ENCODE measurements at places on chromosomes 4 and X.

DNA sequence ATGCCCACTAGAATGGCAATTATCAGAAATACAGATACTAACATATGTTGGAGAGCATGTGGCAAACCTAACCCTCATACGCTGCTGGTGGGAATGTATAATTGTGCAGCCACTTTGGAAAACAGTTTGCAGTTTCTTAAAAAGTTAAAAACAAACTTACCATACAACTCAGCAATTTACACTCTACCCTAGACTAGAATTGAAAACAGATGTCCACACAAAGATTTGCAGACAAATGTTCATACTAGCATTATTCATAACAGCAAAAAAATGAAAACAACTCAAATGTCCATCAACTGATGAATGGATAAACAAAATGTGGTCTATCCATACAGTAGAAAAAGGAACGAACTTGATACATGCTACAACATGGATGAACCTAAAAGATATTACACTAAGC, 64.4 kb downstream of the SLC9A7 start:
- DNase-seq = no peak

- DNase-seq = no peak
Measured at GRCh38 chrX:1582686-1583437, 8.5 kb upstream of the AKAP17A start.

- DNase-seq = no peak
Measured at GRCh38 chr4:17188547-17189400, 290.3 kb upstream of the LDB2 start.

DNA sequence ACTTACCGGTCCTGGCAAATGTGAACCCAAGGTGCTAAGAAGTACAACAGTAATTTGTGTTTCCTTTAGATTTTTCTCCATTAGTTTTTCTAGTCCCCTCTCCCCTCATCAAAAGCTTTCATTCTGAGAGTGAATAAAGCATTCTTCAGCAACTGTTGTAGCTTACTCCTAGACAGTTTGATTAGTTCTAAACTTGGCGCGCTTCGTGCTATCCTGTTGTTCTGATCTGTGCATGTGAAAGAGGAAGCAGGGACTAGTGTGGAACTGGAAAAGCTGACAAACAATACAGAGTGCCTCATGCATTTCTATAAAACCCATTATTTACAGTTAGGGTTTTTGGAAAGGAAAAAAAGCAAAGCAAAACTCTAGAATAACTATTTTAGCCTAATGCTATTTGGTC, 556.9 kb upstream of the SLIT2 start:
- no peak for DNase-seq

GRCh38 chr4:183797445-183798300, 107.4 kb upstream of the STOX2 start:
- no peak for DNase-seq

DNA sequence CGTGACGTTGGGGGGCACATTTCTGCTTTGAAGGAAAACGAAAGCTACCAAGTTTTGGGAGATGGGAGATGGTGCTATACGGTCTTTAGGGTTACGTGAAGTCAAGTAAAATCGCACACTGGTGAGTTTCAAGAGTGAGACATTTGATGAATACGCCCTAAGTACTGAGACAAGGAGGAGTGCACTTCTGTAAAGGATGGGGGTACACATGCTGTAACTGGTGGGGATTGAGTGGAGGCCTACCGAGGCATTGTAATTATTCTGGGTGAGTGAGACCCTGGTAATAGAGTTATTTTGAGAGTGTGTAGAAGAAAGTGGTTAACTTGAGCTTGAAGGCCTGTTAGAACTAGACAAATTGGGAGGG, 536 bp downstream of the SH3BGRL start:
- DNase-seq = no peak

- DNase-seq = no peak
Measured at GRCh38 chr4:55444827-55445226, 49.1 kb downstream of the TMEM165 start.

GRCh38 chr4:6229671-6230501, 29.5 kb upstream of the JAKMIP1 start:
- DNase-seq = no peak

GRCh38 chrX:39874202-39874816, 223.4 kb downstream of the BCOR start:
- no peak for DNase-seq

GRCh38 chr4:21102667-21103066, 402.4 kb downstream of the PACRGL start:
- DNase-seq = no peak

GRCh38 chr4:85498068-85498733, 23.3 kb downstream of the ARHGAP24 start:
- no peak for DNase-seq

DNA sequence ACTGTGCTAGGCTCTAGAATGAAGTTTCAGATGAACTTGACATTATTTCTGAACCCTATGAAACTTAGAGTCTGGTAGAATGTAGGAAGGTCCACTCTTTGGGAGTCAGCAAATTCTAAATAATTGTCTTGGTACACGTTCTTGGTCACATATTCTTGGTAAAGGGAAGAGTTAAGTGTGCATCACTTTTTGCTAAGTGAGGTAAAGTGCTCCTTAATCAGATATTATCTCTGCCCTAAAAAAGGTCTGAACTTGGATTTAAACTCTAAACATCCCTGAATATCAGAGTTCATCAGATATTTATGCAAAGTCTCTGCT, 7.2 kb downstream of the OCIAD2 start:
- DNase-seq = no peak

GRCh38 chr4:54954656-54955388, 170.6 kb downstream of the KDR start:
- DNase-seq = no peak

DNA sequence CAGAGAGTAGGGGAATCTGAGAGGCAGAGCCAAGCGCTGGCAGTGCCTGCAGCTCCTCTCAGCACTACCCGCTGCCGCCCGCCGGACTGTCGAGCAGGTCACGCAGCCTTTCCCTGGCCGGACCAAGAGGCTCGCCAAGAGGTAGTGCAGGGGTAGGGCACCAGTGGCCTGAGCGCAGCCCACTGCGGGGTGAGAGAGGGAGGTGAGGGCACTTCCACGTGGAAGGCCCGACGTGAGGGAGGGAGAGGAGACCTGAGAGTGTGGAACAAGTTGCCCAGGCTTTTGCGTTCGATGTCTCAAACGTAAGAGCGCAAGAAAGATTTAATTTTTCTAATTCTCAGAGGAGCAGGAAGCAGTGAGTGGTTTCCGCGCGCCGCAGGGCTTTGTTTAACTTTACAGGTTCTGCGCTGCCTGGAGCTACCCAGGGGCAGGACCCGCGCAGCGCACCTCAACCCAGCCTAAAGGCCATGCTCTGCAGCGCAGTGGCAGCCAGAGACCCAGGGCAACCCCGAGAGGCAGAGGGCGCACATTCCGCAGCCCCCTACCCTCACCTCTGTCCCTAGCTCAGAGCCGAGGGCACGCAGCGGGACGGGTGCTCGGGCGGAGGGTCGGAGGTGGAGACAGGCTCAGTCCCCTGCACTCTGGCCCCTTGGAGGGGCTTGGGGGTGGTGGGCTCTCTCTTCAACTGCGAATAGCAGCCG, 14.9 kb downstream of the ARHGAP36 start:
- no peak for DNase-seq

- DNase-seq = no peak
Measured at GRCh38 chrX:68375803-68376202, 57.5 kb downstream of the OPHN1 start.

- no peak for DNase-seq
Measured at GRCh38 chrX:123807835-123808416, 51.9 kb upstream of the XIAP start.

DNA sequence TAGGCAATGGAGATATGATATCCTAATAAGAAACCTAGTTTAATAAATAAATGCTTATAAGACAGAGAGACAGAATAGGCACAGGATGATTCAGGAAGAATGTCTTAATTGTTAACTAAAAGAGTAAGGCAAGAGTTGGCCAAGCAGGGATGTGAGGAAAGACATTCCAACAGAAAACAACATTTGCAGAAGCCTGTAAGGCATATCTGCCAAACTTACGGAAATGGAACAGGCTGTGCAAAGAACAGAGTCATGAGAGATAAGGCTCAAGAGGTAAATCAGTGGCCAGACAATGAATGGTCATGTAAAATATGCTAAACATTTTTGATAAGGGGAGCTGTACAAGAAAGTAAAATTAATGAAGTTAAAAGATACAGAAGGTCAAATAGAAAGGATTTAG, 134.9 kb downstream of the KCTD8 start:
- no peak for DNase-seq

DNA sequence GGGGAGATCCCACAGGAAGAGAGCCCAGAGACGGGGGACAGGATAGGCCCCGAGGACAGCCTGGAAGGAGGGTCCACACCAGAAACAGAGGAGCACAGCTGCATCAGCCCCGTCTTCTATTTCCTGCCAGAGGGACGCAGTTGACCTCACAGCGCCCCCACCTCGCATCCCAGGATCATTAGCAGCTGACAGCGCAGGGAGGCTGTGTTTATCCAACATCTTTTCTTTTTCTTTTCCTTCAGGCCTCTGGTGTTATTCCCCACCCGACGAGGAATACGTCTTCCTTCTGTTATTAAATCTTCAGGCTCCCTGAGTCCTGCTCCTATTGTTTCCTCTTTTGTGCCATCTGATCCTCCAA, 75.4 kb downstream of the DCHS2 start:
- no peak for DNase-seq

GRCh38 chr4:24971192-24971591, 58.4 kb upstream of the CCDC149 start:
- DNase-seq = no peak

DNA sequence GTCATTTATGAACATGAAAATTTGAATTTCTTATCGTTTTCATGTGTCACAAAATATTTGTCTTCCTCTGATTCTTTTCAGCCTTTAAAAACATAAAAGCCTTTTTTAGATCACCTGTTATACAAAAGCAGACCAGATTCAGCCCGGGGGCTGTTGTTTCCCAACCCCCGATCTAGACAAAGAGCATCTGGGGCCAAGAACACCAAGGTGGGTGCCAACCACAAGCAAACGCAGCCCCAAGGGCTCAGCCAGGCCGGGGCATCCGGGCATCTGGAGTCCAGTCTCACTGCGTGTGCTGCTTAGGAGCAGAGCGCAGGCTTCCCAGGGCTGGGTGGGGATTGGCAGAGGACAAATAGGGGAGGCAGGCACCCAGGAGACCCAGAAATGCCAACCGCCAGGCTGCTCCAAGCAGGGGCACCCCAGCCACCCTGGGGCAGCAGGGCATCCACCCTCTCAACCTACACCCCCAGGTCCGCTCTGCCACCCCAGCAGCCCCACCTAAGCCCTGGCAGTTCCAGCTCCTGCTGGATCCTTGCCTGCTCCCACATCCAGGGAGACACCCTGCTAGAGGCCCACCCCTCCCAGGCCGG, 78.0 kb downstream of the HMX1 start:
- DNase-seq = no peak

- DNase-seq = no peak
Measured at GRCh38 chrX:2898846-2899512, 30.2 kb downstream of the ARSD start.

DNA sequence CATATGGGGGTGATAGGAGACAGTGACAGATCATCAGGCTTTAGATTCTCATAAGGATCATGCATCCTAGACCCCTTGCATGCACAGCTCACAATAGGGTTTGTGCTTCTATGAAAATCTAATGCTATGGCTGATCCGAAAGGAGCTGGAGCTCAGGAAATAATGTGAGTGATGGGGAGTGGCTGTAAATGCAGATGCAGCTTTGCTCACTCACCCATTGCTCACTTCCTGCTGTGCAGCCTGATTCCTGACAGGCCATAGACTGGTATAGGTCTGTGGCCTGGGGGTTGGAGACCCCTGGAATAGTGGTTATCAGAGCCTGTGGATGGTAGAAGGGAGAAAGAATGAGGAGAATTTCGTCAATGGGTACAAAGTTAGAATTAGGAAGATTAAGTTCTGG, 2751.1 kb downstream of the ARAP2 start:
- peak; percentile 14 for DNase-seq

- DNase-seq = peak; percentile 68
Measured at GRCh38 chr4:54568184-54568583, 89.6 kb upstream of the KIT start.

DNA sequence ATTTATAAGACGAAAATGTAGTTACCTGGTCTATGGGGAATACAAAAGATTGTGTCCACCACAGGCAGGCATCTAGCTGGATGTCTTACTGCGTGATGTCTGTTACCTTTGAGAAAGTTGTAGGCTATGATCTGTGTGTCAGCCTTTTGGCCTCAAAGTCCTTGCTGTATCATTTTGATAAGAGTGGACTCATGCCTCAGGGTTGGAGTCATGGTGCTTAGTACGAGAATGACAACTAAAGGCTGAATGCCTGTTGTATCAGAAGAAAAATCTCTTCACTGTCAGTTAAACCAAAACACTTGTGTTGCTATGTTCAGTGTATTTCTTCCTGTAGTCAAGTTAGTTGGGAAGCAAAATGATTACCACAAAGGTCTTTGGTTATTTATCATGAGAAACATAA, 226.2 kb downstream of the ARHGAP10 start:
- DNase-seq = no peak

DNA sequence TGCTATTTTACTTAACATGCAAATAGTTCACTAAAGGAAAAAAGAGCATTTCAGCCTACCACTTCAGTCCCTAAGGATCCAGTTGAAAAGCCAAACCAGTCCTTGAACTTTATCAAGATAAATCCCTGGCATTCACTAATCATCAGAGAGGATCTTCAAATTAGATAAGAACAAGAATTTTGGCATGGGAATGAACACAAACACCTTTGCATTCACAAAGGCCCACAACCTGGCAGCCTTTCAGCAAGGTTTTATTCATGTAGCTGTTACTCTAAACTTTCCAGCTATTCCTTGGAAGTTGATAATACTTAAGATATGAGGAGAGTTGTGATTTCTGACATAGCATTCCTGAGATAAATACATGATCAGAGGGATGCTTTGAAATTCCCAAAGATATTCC, 193.4 kb downstream of the LRBA start:
- DNase-seq = no peak

GRCh38 chr4:158760866-158761265, 8.0 kb upstream of the FNIP2 start:
- DNase-seq = no peak

GRCh38 chr4:180840142-180840541, 1403.1 kb upstream of the TENM3 start:
- DNase-seq = no peak

GRCh38 chrX:130851569-130851968, 51.4 kb downstream of the ENOX2 start:
- DNase-seq = no peak

DNA sequence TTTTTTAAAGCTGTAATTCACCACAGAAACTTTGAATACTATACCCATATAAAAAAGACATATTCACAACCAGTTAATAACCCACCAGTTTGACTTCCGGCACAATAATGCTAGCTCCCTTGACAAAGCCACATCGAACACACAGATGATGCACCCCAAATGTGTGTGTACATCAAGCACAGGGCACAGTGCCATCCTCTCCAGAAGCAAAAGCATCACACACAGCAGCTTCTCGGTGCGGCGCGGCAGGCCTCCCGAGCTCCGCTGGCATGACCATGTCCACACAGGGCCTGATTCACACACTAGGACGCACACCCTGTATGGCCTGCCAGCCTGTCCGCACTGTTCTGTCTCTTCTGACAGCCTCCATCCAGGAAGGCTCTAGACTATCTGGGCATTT, 88.0 kb downstream of the LEF1 start:
- no peak for DNase-seq

- DNase-seq = no peak
Measured at GRCh38 chr4:56731857-56732256, 50.8 kb upstream of the HOPX start.

- peak; percentile 24 for DNase-seq
Measured at GRCh38 chr4:174358829-174359228, 75.1 kb downstream of the CEP44 start.

- peak; percentile 23 for DNase-seq
Measured at GRCh38 chr4:76087007-76087769, 12.7 kb downstream of the ART3 start.
